Caco-2 (cell line): ENCODE measurements at places on chromosomes 11 and 22.

GRCh38 chr22:39381930-39382329 is 17.6 kb upstream of the TAB1 start:
- H3K27ac ChIP-seq = no peak overlapping the region
- H3K27me3 ChIP-seq = no peaks in the 10 kb centered on the region
- DNase-seq = no peak
- H3K4me1 ChIP-seq = no peaks in the 10 kb centered on the region
- H3K36me3 ChIP-seq = no peaks in the 10 kb centered on the region

DNA sequence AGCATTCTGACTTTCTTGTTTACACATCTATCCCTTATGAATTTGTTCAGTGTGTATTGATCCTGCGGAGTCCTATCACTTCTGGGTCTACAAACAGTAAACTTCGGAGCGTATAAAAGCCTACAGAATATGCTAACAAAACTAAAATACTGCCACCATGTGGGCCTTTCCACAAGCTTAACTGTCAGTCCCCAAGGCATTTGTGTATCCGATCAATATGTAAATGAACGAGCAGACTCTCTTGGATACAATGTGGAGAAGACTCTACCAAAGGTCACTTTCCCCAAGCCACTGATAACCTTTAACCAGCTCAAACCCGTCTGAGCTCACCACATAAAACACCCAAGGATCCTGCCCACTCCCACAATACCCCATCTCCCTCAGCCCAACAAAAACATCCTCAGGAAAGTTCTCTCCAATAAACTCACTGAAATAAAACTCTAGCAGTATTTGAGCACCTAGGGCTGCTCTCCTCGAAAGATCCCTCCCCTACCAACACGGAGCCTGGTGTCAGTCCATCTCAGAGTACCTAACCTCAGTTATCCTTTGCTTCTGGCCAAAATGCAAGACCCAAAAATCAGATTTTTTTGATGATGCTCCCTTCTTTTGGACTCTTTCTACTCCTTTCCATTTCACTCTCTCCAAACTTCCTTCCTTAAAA is 17.8 kb downstream of the ADA2 start:
- H3K4me1 ChIP-seq = no peaks in the 10 kb centered on the region
- DNase-seq = no peak
- H3K27ac ChIP-seq = no peak overlapping the region
- H3K27me3 ChIP-seq = no peaks in the 10 kb centered on the region; the same call in 1 of the 2 replicates

DNA sequence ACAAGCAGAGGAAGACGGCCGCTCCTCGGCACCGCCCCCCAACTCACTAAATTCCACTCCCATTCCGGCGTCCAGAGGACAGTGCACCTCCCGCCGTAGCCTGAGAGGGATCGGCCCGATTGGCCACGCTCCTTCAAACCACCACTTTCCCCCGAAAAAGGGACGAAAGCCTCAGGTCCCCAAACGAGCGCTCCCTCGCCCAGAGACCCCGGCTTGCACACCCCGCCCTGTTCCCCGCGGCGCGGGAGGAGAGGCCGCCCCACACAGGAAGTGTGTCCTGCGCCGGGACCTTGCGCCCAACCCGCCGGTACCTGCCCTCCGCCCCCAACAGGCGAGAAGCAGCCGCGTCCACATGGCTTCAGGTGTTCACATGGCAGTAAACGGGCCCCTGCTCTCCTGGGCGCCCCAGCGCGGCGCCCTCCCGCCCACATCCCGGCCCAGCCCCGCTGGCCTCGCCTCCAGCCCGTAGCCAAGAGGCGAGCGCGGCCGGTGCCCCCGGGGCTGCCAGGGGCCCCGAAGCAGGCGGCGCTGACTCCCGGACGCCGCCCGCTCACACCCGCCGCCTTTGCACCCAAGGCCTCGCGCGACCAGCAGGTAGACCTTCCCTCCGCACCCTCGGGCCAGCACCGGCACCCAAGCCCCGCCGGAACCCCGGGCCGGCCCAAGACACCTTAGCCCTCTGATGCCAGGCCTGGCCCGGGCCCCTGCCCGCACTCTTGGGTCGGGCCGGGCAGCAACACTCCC is 849 bp downstream of the TCF20 start:
- no peaks in the 10 kb centered on the region for H3K27me3 ChIP-seq
- peak overlapping the region; percentile 97 for H3K4me3 ChIP-seq

- H3K4me3 ChIP-seq = no peak overlapping the region
- DNase-seq = no peak
- no peak overlapping the region for H3K27ac ChIP-seq
- H3K27me3 ChIP-seq = no peaks in the 10 kb centered on the region
- H3K4me1 ChIP-seq = no peaks in the 10 kb centered on the region
Observed at GRCh38 chr11:29306527-29306926, 710.3 kb downstream of the KCNA4 start.

- H3K4me1 ChIP-seq = no peaks in the 10 kb centered on the region
- no peak overlapping the region for H3K4me3 ChIP-seq
- H3K36me3 ChIP-seq = no peaks in the 10 kb centered on the region
- no peaks in the 10 kb centered on the region for H3K27me3 ChIP-seq
- no peak for DNase-seq
Observed at GRCh38 chr11:103737747-103738146, 298.7 kb upstream of the DDI1 start.

DNA sequence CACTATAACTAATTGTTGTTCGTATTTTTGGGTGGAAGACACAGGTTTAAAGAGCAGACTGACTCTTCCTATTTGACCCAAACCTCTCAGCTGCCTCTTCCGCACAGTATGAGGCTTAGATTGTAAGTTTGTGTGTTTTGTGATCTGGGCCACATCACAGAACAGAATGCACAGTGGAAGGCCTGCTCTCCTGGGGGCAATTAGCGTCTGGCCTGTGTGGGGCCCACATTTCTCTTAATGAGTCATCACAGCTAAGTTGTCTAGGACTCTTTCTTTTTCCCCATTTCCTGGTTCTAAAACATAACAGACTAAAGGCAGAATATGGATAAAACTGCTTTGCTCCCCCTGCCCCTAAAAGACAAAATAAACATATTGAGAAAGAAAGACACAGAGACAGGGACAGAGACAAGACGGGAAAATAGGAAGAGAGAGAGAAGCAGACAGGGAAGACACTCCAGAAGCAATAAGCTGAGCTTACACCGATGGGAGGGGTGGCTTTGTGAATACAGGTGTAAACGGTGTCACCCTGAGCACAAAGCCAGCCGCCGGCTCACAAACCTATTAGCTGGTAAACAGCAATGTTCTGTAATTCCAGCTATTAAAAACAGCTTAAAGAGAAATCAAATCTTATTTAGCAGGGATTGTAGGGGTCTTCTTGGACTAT is 127.4 kb upstream of the OPCML start:
- H3K4me1 ChIP-seq = no peaks in the 10 kb centered on the region
- no peak overlapping the region for H3K4me3 ChIP-seq
- DNase-seq = no peak
- H3K27ac ChIP-seq = no peak overlapping the region
- no peaks in the 10 kb centered on the region for H3K27me3 ChIP-seq

DNA sequence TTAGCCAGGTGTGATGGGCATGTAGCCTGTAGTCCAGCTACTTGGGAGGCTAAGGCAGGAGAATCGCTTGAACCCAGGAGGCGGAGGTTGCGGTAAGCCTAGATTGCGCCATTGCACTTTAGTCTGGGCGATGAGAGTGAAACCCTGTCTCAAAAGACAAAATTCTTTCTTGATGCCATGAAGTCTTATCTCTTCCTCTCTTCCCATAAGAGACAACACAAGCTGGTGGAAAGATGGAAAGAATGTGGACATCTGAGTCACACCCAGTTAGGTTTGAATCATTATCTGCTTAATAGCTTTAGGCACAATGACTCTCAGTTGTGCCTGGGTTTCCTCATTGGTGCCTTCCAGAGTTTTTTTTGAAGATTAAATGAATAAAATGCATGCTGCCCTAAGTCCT is 35.3 kb downstream of the KREMEN1 start:
- H3K36me3 ChIP-seq = no peaks in the 10 kb centered on the region
- H3K4me3 ChIP-seq = no peak overlapping the region
- no peak overlapping the region for H3K27ac ChIP-seq
- H3K4me1 ChIP-seq = peaks cover 25% of the 10 kb centered on the region
- peak; percentile 35 for DNase-seq

GRCh38 chr11:62295504-62295903 is 3.4 kb downstream of the SCGB1D4 start:
- H3K27me3 ChIP-seq = peaks cover 3% of the 10 kb centered on the region; the same call in 1 of the 2 replicates
- H3K36me3 ChIP-seq = no peaks in the 10 kb centered on the region
- no peak overlapping the region for H3K27ac ChIP-seq
- H3K4me1 ChIP-seq = no peaks in the 10 kb centered on the region
- H3K4me3 ChIP-seq = no peak overlapping the region

DNA sequence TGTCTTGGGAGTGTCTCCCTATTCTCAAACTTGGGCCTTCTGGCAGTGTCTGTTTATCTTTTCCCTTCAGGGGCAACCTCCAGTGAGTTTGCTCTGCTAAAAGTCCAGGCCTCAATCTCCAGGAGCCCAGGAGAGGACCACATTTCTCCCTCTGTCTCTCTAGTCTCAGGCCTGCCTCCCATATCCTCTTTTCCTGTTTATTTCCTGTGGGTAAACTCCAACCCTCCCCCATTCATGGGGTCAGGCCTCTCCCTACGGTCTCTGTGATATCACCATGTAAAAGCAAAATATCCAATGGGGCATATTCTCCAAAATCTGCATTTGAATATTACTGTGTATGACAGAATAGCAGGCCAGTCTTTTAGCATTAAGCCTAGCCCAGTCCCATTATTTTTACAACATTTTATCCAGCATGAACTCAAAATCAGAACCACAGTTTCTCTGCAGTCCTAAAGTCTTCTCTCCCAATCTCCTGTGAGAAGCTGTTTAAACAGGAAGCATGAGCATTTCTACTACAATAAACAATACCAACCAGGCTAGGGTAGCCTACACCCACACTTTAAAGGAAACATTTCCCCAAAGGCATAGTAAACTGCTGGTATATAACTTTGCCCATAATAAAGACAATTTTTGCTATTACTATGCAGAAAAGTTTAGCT is 18.0 kb upstream of the TMEM135 start:
- no peaks in the 10 kb centered on the region for H3K27me3 ChIP-seq
- H3K36me3 ChIP-seq = no peaks in the 10 kb centered on the region
- H3K27ac ChIP-seq = no peak overlapping the region
- no peak for DNase-seq
- H3K4me1 ChIP-seq = peaks cover 15% of the 10 kb centered on the region

DNA sequence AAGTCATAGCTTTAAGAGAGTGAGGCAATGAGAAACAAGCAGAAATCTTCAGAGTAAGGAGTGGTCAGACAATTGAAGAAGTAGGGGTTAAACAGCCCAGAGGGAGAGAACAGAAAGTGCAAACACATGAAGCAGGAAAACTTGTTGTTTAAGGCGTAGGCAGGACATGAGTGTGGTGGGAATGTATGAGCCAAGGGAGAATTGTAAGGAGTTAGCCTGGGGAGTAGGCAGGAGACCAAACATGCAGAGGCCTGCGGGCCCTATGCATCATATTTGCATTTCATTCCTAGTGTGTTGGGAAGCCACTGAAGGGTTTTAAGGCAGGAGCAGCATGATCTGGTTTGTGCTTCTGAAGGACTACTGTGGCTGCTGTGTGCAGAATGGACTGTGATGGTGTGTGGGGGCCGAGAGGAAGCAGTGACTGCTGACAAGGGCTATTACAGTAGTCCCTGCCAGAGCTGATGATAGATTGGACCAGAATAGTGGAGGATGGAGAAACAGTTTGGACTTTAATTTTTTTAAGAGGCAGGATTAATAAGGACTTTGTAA is 179.9 kb upstream of the C11orf87 start:
- H3K36me3 ChIP-seq = no peaks in the 10 kb centered on the region
- H3K4me1 ChIP-seq = no peaks in the 10 kb centered on the region
- no peak for DNase-seq
- no peak overlapping the region for H3K4me3 ChIP-seq
- no peak overlapping the region for H3K27ac ChIP-seq
- H3K27me3 ChIP-seq = no peaks in the 10 kb centered on the region; the same call in 1 of the 2 replicates

DNA sequence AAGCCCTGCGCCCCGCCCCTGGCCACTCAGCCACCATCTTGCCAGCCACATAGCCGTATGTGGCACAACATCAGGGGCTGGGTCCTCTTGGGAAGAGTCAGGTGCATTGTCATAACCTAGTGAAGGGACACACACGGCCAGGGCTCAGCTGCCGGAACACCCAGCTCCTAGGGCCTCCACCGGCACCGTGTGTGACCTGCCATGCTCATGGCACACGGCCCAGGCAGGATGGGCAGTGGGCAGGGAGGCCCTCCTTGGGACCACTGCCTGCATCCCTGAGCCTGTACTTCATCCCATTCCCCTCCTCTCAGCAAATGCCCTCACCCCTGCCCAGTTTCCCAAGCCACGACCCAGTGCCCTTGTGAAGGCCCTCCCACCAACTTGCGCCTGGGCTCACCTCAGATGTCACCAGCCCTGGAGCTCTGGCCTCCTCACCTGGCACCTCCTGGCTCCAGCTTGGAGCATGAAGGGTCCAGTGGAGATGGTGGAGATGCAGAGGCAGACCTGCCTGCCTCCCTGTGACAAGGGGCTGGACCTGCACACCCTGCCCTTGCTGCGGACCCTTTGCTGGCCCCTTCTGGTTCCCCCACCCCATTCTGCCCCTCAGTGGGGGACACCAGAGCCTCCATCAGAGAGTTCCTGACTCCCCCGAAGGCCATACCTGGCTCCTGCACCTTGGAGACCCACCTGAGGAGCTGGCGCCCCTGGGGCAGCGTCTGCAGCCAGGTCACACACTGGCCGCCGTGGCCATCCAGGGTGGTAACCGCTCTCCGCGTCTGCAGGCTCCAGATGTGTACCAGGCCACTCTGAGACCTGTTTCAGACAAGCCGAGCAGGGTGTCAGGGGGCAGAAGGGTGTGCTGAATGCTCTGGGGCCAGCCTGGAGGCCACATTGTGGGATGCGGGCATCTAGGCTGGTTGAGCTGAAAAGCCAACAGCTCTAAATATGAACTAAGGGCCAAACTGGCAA is 34.5 kb downstream of the GNB1L start:
- no peak overlapping the region for H3K4me3 ChIP-seq
- H3K27me3 ChIP-seq = no peaks in the 10 kb centered on the region
- H3K36me3 ChIP-seq = no peaks in the 10 kb centered on the region
- no peak for DNase-seq
- H3K4me1 ChIP-seq = peaks cover 14% of the 10 kb centered on the region

DNA sequence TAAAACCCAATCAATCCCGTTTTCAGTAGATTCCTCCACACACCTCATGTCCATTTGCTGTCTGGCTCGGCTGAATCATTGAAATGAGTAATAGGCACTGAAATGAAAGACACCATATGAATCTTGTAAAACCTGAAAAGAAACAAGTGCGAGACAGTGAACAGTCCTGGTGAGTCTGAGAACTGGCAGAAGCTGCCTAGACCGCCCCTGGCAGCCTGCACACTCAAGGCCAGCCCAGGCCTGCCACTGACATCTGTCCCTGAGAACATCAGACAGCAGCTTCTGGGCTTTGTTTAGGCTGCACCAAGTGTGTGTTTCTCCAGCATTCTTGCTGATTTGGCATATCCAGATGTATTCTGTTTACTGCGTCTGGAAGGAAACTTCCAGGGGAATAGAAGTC is 44.8 kb downstream of the ENDOD1 start:
- no peaks in the 10 kb centered on the region for H3K4me1 ChIP-seq
- no peaks in the 10 kb centered on the region for H3K36me3 ChIP-seq
- no peak overlapping the region for H3K27ac ChIP-seq
- H3K4me3 ChIP-seq = no peak overlapping the region
- DNase-seq = no peak
